ENCODE measurements at places on chromosomes 12 and 14. TPM values are rescaled to one million over a fixed set of nuclear protein-coding genes. Genes with fewer than 3 reads are reported as not detected.
A peak's percentile ranks its signal among the peaks of the same experiment; 100 is the strongest.

GRCh38 chr14:104603711-104604401 lies 716 bp downstream of the TMEM179 start:
- DNase-seq = peak; percentile 48

- DNase-seq = no peak
Measured at GRCh38 chr12:4768341-4768740, 48.1 kb downstream of the GALNT8 start.

The GPR132 gene
- 3.2 TPM for total RNA-seq

The BEGAIN gene
- total RNA-seq = 12.3 TPM

The DIO2 gene
- 2.4 TPM for total RNA-seq

All from sciatic nerve (tissue), 2 donors.